Stimulated activated CD4-positive, alpha-beta T cell treated with anti-CD3 and anti-CD28 coated beads, TNF-alpha, amount 100 ng/mL, for 24 hours (primary cell): ENCODE measurements at places on chromosomes 12 and 14.

GRCh38 chr12:6390084-6390799 is 6.3 kb downstream of the LTBR start:
- no peak for DNase-seq

DNA sequence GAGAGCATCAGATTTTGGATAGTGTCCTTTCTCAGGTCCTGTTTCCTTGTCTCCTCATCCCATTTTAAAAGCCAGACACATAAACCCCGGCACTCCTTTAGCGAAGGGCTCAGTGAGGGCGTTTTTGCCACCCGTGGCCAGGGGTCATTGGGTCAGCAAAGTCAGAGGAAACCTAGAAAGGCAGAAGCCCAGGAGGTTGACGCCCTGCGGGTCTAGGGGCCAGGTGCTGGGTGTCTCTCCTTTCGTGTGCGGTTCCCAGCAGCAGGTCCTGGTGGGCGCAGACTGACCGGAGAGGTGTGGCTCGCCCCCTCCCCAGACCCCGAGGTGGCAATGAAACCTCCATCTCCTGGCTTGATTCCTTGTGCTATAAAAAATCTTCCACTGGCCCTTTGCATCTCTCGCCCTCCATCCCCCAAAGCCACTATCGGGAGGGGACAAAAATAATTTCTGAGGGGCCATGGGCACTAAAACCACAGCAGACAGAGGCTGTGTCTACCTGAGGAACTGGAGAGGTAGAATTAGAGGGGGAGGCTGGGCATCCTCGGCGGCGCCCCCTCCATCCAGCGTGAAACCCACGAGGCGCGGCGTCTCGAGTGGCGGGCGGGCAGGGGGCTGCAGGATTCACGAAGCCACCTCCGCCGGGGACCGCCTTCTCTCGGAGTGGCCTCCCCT is 858 bp upstream of the FRMD6 start:
- no peak for DNase-seq

GRCh38 chr12:15629761-15630160 is 159.4 kb downstream of the EPS8 start:
- DNase-seq = no peak

DNA sequence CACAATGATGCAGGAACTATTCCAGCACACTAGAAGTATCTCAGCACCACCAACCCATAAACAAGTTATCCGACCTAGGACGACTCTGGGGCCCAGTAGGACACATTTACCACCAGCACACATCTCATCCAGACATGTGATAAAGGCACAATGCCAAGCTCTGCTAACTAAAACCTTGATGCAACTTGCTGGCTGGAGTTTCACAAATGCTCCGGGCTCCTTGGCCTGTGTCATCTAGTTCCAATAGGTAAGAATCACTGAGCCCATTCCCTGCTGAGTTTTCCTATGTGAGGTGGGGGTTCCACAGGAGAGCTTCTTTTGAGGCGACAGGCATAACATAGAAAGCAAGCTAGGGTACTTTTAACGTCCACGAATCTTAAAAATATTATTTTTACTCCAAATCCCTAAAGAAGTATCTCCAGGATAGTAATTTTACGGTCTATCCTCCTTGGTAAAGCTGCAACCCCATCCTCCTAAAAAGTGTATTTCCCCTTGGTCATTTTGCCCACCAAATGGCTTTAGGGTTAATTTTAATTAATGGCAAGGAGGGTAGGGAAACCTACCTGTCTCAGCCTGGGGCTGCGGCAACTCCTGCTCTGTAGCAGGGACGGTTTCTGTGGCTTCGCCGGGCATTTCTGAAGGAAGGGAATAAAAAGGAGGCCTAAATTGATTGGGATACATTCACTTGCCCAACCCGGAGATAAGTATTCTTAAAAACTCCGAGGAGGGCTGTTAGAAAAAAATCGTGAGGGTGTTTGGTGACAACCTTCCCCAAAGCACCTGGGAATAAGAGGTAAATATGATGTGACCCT is 1.0 kb downstream of the NACA start:
- no peak for DNase-seq

- DNase-seq = no peak
These were observed 1.3 kb downstream of the NAA30 start for GRCh38 chr14:57391517-57392195.

DNA sequence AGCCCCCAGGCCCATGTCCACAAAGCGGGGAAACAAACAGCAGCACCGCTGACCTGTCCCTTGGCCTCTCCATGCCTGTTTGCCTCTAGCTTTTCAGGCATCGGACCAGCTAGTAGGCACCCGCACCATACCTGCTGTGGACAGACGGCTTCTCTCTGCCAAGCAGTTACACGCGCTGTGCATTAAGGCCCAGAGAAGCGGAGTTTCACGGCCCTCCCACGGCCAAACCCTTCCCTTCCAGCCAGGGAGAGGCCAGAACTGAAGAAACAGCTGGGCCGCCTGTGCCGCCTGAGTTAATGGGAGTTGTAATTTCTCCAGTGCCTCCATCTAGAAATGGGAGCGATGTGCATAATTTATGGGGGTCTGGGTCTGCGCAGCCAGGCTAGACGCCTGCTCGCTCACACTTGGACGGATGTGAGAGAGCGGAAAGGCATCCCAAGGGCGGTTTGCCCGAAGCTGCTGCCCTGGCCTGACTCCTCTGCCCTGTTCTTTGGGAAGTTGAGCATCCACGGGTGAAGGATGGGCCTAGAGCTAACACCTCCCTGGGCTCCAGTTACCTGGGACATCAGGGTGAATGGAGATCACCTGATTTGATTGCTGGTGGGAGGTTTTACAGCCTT is 89.7 kb upstream of the BCL11B start:
- no peak for DNase-seq

- DNase-seq = no peak
These were observed 9.2 kb upstream of the RILPL2 start for GRCh38 chr12:123445388-123446332.

- no peak for DNase-seq
These were observed 72.2 kb upstream of the PLEKHG3 start for GRCh38 chr14:64632056-64632455.

DNA sequence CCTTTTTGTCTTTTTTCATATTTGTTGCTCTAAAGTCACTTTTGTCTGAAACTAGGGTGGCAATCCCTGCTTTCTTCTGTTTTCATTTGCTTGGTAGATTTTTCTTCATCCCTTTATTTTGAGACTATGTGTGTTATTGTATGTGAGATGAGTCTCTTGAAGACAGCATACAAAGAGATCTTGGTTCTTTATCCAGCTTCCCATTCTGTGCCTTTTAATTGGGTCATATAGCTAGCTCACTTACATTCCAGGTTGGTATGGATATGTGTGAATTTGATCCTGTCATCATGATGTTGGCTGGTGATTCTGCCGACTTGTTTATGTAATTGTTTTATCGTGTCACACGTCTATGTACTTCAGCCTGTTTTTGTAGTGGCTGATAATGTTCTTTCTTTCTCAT is 267.7 kb upstream of the MGAT4C start:
- no peak for DNase-seq

- no peak for DNase-seq
These were observed 3.8 kb upstream of the TAS2R10 start for GRCh38 chr12:10829994-10830393.

- no peak for DNase-seq
These were observed 26.6 kb upstream of the PNMA1 start for GRCh38 chr14:73740618-73741326.

DNA sequence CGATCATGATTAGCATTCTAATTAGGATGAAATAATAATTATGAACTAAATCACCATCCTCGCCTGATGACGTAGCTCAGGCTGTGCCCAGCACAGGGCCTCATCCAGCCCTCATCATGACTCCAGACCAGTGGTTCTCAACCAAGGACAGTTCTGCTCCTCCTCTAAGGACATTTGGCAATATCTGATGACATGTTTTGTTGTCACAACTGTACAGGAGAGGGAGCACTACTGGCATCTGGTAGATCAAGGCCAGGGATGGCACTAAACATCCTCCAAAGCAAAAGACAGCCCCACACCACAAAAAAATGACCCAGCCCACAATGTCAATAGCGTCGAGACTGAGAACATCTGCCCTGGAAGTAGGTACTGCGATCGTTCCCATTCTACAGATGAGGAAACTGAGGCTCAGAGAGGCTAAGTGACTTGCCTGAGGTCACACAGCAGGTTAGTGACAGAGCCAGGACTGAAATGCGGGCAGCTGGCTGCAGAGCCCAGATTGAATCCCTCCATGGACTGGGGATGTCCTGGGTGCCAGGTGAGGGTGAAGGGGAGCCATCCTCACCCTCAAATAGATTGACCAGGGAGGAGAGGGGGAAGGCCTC is 15.5 kb downstream of the TRPV4 start:
- DNase-seq = no peak

DNA sequence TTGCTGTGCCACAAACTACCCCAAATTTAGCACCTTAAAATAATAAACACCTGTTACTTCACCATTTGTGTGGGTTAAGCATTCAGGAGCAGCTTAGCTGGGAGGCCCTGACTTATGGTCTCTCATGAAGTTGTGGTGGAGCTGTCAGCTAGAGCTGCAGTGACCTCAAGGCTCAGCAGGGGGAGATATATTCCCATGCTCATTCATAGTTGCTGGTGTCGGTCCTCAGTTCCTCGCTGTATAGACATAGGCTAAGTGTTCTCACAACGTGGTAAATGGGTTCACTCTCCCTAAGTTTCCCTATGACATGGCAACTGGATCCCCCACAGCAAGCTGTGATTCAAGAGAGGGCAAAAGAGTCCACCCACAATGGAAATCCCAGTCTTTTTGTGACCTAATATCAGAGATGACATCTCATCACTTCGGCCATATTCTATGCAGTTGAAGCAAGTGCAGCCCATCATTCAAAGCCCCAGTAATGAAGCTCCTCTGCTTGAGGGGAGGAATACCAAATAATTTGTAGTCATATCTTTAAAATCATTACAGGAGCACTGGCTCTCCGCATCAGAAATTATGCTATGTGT is 41.1 kb downstream of the PRB3 start:
- DNase-seq = peak; percentile 33

- DNase-seq = no peak
These were observed 469.8 kb upstream of the SEL1L start for GRCh38 chr14:82003426-82003825.

GRCh38 chr14:32329690-32330285 is 690 bp downstream of the AKAP6 start:
- DNase-seq = no peak

- no peak for DNase-seq
These were observed 29.1 kb downstream of the DPF3 start for GRCh38 chr14:72864712-72865365.

GRCh38 chr12:45050751-45051571 is at the start of gene DBX2:
Gene DBX2, minus strand, starts transcription at chr12:45051099. Its CDS starts 172 bp downstream, at chr12:45050927.
- peak; percentile 2 for DNase-seq

GRCh38 chr12:81610955-81611889 is 147.9 kb downstream of the PPFIA2 start:
- DNase-seq = no peak

DNA sequence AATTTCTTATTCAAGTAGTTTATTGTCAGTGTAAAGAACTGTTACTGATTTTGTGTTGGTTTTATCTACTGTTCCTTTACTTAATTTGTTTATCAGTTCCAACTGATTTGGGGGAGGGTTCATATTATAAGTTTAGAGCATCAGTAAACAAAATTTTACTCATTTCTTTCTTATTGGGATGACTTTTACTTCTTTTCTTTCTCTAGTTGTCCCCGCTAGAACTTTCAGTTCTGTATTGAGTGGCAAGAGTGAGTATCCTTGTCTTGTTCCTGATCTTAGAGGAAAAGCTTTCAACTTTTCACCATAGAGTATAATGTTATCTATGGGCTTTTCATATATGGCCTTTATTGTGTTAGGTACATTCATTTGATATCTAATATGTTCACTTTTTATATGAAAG is 584.1 kb downstream of the LRFN5 start:
- DNase-seq = no peak

GRCh38 chr12:6307529-6307928 is 3.0 kb upstream of the PLEKHG6 start:
- no peak for DNase-seq

DNA sequence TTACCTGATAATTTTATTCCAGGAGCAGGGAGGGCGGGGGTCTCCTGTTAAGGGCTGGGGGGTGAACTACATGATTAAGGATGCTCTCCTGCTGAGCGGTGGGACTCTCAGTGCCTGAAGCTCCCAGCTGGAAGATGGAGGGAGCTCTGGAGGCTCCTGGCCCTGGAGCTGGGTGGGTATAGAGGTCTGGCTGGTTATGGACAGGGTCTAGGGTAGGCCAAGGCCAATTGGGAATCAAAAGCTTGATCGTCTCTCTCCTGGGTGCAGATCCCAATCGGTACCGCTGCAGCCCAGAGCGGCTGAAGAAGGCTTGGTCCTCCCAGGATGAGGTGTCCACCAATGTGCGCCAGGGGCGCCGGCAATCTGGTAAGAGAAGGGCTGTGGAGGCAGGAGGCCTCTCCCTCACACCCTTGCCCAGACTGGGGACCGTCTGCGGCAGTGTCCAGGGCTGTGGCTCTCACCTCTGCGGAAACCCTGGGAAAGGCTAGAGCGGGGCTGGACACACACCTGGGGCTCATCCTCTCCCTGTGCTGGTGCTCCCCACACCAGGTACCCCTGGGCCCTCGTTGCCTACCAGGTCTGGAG is 28.4 kb downstream of the PLEKHG3 start:
- no peak for DNase-seq

DNA sequence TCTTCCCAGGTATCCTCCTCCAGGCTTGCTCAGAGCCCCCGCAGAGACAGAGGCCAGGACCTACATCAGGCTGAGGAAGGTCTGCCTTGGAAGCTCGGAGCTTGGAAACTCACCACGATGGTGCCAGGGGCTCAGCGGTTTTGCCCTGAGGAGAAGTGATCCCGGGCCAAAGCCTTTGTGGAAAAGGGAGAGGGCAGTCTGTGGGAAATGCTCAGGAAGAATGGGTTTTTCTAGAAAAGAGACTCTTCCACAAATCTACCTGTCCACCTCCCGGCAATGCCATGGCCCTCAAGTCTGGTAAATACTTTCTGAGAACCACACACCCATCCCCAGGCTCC is 8.0 kb downstream of the KRT2 start:
- no peak for DNase-seq
